AG08396 (cell line): ENCODE measurements at places on chromosomes 3 and 15.

DNA sequence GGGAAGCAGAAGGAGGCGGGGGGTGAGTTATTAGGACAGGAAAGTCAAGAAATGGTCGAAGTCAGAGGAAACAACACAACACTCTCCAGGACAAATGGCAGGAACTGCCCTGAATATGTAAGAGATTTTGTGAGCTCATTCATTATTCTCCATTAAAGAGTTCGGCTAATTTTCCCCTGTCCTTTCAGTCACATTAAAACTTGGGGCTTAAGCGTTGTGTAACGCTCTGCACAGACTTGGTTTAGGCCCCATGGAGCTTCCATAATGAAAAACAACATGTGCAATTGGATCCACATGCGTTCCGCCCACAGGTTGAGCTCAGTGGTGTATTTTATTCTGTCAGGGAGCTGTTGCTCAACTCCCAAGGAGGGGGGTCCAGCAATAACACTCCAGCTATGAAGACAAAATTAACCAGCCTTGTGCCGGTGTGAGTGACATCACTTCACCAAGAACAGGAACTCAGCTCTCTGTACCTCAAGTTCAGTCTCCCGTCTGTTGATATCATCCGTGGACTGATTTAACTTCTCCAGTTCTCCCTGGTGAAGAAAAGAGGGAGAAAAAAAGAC, 2.3 kb downstream of the SH3BP5 start:
- DNase-seq, result peak; percentile 16

DNA sequence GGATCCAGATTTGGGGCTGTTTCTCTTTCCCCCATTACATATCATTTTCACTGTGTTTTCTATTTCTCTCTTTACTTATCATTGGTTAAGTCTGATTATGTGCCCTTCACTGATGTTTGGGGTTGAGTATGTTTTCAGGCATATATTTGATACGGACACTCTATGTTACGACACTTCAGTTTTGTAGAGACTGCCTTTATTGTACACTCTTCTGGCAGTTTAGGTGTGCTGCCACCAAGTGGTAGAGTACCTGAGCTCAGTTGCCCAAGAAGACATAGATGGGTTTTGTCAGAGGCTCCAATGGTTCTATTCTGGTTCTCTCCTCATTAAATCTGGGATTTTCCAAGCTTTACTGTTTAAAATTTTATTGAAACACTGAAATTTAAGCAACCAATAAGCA, 255.0 kb upstream of the ROPN1 start:
- no peak for DNase-seq

- no peak for DNase-seq
Observed at GRCh38 chr3:128430301-128430700, 36.4 kb downstream of the DNAJB8 start.

GRCh38 chr3:27340534-27340933, 28.6 kb downstream of the NEK10 start:
- DNase-seq, result no peak
